ENCODE measurements at places on chromosomes 7 and 10. TPM values are rescaled to one million over a fixed set of nuclear protein-coding genes. Genes with fewer than 3 reads are reported as not detected.

- no peak for DNase-seq
Observed at GRCh38 chr10:95337423-95338160, 46.8 kb upstream of the PDLIM1 start.

GRCh38 chr10:122551450-122551849, 9.1 kb upstream of the DMBT1 start:
- no peak for DNase-seq

- no peak for DNase-seq
Observed at GRCh38 chr10:98577168-98577567, 130.4 kb upstream of the HPS1 start.

The LIPM gene
- not detected for total RNA-seq

- DNase-seq, result no peak
Observed at GRCh38 chr10:11050301-11051287, 32.9 kb downstream of the CELF2 start.

The IGFBP1 gene
- 3.3 TPM for total RNA-seq
